IPS DF 19.7 (cell line): ENCODE measurements at places on chromosomes 4 and X.

GRCh38 chr4:77911842-77912450 is 49.3 kb downstream of the MRPL1 start:
- DNase-seq: no peak

DNA sequence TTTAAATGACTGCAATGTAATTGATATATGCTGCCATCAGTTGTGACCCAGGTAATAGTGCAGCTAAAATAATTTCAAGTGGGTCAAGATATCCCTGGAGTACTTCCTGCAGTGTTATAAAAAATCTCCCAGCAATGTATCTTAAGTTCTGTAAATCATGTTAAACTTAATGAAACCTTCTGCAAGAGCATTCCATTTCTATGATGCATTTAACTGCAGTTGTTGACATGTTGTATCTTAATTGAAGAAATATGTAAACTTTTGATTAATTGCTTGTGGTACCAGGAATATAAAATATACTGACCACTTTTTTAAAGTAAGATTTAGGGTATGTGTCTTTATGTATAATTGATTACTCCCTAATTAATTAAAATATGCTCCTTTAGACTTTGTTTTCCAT is 213.6 kb downstream of the AFF2 start:
- DNase-seq: no peak

- DNase-seq: no peak
Measured at GRCh38 chr4:182023469-182023868, 219.7 kb upstream of the TENM3 start.

- no peak for DNase-seq
Measured at GRCh38 chr4:74203467-74203866, 45.5 kb downstream of the MTHFD2L start.

GRCh38 chr4:109588176-109588575 is 28.1 kb downstream of the MCUB start:
- DNase-seq: no peak
